ENCODE measurements at places on chromosomes 4 and X. TPM values are rescaled to one million over a fixed set of nuclear protein-coding genes. Genes with fewer than 3 reads are reported as not detected.

DNA sequence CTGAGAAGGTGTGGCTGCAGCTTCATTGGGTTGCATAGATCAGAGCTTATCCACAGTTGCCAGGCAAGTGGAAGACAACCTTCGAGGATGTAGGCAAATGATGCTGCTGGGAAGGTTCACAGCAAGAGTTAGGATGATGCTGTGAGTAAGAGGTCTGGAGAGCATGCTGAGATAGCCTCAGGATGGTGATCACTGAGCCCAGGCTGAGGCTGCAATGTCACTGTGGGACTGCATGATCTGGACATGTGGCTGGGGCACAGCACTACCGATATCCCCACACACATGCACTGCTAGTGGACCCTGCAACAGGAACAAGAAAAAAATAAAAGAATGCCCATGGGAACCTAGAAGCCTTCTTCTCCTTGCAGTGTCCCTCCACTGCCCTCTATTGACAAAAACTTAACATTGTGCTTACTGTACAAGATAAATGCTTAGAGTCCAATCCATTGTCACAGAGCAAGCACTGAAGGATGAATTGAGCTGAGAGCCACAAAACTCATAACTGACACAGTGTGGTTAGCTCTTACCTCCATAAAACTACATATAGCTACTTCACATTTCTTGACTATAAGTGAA is 105.6 kb downstream of the CNKSR2 start:
- ATAC-seq, result peak; percentile 54

DNA sequence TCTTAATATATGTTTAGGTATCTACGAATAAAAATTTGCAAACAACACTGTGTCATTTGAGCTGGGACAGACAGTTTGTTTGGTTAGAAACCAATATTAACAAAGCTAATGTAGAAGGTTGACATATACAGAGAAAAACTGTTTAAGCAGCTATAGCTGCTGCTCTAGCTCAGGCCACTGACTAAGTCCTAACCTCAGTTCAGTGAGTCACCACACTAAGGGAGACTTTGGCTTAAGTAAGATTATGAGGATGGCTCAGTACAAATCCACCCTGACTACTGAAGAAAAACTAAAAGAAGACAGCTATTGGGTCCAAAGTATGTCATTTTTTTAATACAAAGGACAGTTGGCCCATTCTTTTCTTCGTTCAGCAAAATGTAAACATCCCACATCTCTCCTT is 717.3 kb upstream of the ACTRT1 start:
- ATAC-seq, result peak; percentile 16

GRCh38 chr4:101197350-101197749 is 150.0 kb downstream of the PPP3CA start:
- ATAC-seq, result no peak

- no peak for ATAC-seq
Measured at GRCh38 chr4:130053723-130054122, 957.8 kb downstream of the C4orf33 start.

DNA sequence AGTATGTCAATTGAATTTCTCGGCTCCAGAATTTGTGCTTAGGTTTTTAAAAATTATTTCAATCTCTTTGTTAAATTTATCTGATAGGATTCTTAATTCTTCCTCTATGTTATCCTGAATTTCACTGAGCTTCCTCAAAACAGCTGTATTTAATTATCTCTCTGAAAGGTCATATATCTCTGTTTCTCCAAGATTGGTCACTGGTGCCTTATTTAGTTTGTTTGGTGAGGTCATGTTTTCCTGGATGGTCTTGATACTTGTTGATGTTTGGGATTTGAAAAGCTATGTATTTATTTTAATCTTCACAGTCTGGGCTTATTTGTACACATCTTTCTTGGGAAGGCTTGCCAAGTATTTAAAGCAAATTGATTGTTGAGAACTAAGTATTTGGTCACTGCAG is 24.7 kb upstream of the HERC3 start:
- no peak for ATAC-seq

DNA sequence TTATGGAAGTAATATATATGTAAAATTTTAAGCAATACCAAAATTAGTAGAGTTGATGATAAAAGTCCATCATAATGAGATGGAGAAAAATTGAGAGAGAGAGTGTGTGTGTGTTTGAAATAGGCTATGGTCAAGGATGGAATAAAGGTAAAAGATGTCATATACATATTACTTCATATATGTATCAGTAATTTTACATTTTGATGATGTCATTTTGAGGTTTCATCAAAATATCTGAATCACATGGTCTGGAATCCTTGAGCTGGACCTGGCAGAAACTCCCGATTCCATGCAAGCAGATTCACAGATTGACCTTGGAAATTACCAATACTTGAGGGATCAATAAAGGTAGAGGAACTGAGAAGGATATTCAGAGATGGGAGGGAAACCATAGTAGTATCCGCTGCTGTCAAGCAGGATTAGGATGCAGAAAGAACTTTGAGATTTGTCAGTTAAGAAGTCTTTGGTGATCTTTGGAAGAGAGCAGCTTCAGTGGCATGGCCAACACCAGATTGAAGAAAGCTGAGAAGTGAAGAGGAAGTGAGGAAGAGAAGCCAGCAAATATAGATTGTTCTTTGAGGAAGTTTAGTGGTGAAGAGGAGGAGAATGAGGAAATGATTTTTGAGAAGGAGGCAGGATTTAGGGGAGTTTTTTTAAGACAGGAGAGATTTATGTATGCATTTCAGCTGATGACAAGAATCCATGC is 21.5 kb downstream of the DNAAF6 start:
- no peak for ATAC-seq

DNA sequence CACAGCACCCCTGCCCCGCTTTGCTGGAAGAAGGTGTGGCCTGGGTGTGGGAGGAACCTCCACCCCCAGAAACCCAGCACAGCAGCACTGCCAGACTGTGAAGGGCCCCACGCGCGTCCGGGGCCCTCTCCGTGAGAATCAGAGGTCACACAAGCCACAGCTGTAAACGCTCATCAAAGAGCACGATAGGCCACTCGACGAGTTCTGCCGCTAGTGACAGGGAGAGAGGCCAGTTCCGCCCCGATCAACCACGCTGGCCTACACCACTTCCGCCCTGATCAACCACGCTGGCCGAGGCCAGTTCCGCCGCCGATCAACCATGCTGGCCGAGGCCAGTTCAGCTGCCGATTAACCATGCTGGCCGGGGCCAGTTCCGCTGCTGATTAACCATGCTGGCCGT is 25.9 kb upstream of the ADRA2C start:
- no peak for ATAC-seq

DNA sequence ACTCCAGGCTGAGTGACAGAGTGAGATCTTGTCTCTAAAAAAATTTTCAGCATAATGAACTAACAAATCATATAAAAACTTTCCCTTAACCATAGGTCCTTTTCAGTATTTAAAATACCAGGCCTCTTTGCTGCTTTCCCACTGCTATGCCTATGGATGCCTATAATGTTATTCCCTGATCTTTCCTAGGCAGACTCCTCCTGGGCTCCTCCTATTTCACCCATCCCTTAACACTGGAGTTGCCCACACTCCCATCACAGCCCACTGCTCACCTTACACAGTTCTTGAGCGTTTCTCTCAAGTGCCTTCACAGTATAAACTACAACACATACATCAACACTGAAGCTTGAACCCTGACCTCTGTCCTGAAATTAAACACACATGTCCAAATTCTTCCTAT is 31.6 kb downstream of the PAPSS1 start:
- no peak for ATAC-seq

- no peak for ATAC-seq
Measured at GRCh38 chr4:158193171-158193749, 17.0 kb upstream of the TMEM144 start.

DNA sequence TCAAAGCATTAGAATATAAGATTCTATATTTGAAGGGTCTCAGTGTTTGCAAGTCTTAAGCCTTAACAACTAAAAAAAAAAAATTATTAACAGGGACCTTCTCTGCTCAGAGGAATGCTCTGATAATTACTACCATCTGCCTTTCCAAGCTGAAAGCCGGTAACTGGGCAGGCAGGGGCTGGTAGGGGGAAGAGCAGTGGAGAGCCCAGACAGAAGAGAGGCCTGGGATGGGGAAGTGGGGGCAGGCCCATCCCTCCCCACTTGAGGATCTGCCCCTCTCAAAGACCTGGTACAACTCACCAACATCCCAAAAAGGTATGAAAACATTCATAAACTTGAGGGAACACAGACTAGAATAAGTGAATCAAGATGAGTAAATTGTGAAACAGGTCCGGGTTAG is 113.9 kb downstream of the QDPR start:
- no peak for ATAC-seq

GRCh38 chr4:121192480-121192879 is 28.4 kb upstream of the TNIP3 start:
- peak; percentile 11 for ATAC-seq

The TCEAL6 gene
- total RNA-seq, result 0.38 TPM

The TDO2 gene
- not detected for total RNA-seq

The HCCS gene
- total RNA-seq, result 53.4 TPM

The CDKL5 gene
- total RNA-seq, result 9.4 TPM

The TKTL2 gene
- total RNA-seq, result 0.24 TPM
